ENCODE measurements at places on chromosomes 12 and 14. TPM values are rescaled to one million over a fixed set of nuclear protein-coding genes. Genes with fewer than 3 reads are reported as not detected.

VAMP1 gene
- 11.1 TPM for total RNA-seq

SLC5A8 gene
- 0.29 TPM for total RNA-seq

SETD1B gene
- 7.9 TPM for total RNA-seq

TIGAR gene
- 7.5 TPM for total RNA-seq

- H3K4me3 ChIP-seq = no peak overlapping the region
- H3K27me3 ChIP-seq = no peaks in the 10 kb centered on the region
- no peak for DNase-seq
Observed at GRCh38 chr12:103626498-103626897, 39.4 kb downstream of the STAB2 start.

- DNase-seq = no peak
- H3K27me3 ChIP-seq = no peaks in the 10 kb centered on the region
- no peaks in the 10 kb centered on the region for H3K36me3 ChIP-seq
- no peaks in the 10 kb centered on the region for H3K4me1 ChIP-seq
- H3K27ac ChIP-seq = peak overlapping the region; percentile 93
- H3K4me3 ChIP-seq = peak overlapping the region; percentile 43
Observed at GRCh38 chr14:106845286-106846087, 1319.1 kb downstream of the TMEM121 start.

- peak overlapping the region; percentile 63 for H3K4me3 ChIP-seq
- H3K27ac ChIP-seq = peak overlapping the region; percentile 92
- DNase-seq = no peak
- H3K4me1 ChIP-seq = peaks cover 10% of the 10 kb centered on the region
- no peaks in the 10 kb centered on the region for H3K36me3 ChIP-seq
- H3K27me3 ChIP-seq = no peaks in the 10 kb centered on the region
Observed at GRCh38 chr12:53324113-53324778, 2.8 kb upstream of the AAAS start.

DNA sequence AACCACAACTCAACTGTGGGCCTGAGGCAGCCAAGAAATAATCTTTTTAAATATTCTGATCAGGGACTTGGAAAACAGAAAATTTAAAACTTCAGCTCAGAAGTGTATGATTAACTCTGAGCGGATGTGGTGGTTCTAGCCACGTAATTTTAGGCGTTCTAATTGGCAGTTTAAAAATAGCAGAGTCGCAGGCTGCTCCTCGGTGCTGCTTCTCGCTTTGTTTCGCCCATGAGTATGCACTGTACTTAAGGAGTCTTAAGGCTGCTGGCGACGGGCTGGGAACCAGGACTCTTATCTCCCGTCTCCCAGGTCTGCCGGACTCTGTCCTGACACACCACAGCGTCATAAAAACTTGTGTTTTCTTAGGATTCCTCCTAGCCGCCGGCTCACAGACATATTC is 113.4 kb upstream of the PELI2 start:
- H3K27ac ChIP-seq = peak overlapping the region; percentile 74
- no peak for DNase-seq
- no peaks in the 10 kb centered on the region for H3K4me1 ChIP-seq

DNA sequence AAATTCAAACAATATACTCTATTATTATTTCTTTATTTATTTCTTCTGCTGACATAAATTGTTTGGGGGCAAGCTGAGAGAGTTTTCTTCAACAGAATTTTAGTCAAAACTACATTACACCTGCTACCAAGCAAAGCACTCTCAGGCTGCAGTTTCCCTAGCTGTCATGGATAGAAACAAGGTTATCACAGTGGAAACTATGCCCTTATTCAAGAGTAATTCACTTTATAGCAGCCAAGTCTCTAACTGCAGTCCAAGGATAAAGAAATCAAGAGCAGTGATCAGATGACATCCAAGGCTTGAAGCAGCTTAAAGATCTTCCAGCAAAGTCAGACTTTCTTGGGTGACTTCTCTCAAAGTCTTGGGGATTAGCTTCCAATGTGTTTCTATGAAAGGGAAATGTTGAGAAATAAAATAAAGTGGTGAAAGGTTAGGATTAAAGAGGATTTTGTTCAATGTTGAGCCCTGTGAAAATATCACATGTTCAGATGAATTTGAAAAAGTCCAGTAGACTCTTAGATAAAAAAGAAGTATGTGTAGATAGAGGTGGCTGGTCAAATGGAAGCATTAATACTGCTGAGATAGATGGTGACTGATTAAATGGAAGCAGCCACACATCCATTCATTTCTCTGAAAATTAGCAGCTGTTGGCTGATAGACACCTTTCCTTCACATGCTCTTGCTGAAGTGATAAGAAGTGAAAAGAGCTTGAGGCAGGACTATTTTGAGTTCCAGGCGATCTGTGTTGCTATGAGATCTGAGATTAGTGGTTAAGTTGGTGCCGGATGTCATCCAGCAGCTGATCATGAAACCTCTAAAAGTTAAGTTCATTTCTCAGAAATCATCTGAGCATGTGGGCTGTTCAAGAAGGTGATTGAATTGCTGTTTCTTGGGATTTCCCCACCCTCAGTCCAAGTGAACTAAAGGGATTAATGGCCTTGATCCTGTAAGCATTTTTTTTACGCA is 257.8 kb upstream of the BTG1 start:
- H3K4me1 ChIP-seq = no peaks in the 10 kb centered on the region
- H3K36me3 ChIP-seq = no peaks in the 10 kb centered on the region

GRCh38 chr14:105442125-105442524 is 22.5 kb downstream of the MTA1 start:
- no peak for DNase-seq
- no peaks in the 10 kb centered on the region for H3K27me3 ChIP-seq
- H3K4me1 ChIP-seq = no peaks in the 10 kb centered on the region
- H3K36me3 ChIP-seq = no peaks in the 10 kb centered on the region

DNA sequence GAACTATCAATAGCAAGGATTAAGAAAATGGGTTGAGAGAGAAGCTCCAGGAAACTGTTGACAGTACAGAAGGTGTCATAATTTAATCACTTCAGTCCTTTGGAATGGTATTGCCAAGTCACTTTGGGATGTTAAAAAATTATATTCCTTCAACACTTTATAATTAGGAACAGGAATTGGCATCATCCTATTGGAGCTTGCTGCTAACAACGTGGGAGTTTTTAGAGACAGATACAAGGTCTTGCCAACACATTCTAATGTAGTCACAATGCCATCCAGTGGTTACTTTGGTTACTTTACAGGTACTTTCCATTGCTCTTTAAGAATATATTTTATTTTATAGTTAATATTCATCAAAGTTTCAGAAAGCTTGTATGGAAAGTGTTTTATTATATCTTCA is 310.1 kb downstream of the SYT1 start:
- no peak for DNase-seq
- H3K27ac ChIP-seq = no peak overlapping the region
- H3K27me3 ChIP-seq = no peaks in the 10 kb centered on the region
- H3K36me3 ChIP-seq = no peaks in the 10 kb centered on the region
- H3K4me1 ChIP-seq = no peaks in the 10 kb centered on the region
- no peak overlapping the region for H3K4me3 ChIP-seq

Measured in breast epithelium (tissue), 4 donors.